ENCODE measurements at places on chromosomes 12 and 14. TPM values are rescaled to one million over a fixed set of nuclear protein-coding genes. Genes with fewer than 3 reads are reported as not detected.

GRCh38 chr12:15831315-15831978 is 42.3 kb upstream of the EPS8 start:
- no peak for DNase-seq

DNA sequence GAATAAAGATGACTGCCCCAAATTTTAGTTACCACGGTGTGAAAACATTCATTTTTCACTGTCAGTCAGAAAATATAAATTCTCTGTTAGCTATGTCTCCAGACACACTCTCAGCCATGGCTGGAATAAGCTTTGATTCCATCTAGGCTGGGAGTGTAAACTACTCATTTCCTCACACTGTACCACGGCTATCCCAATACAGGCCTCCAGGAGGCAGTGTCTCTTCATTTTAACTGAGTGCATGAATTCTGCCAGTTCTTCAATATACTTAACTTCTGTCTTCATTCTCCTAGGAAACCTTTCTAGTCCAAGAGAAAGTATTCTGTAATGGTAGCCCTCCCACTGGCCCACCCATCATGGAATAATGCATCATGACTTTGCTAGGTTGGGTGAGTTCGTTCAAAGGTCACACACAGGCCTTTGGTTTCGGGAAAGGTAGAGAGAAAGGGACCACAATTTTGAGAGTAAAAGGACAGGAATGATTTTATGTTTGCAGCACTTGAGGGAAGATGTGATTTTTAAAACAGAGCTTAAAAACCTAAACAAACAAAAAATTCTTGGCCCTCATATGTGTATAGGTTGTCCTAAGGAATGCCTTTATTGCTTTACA is 381.1 kb downstream of the SEC23A start:
- no peak for DNase-seq

DNA sequence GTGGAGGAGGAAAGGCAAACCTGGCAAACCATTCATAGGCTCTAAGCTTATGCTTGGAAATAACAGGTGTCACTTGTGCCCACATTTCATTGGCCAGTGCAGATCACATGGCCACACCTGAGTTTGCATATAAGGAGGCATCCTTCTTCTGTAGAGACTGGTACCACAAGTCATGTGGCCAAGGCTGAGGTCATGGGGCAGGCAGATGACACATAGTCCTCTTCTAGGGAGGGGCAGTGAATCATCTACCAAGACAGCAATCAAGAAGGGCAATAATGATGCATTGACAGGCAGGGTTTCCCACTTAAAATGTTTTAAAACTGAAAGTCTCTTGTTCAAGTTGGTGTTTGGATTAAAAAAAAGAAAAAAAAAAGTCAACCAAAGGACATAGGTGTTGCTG is 77.3 kb downstream of the DAAM1 start:
- no peak for DNase-seq

- DNase-seq: no peak
Measured at GRCh38 chr14:57470909-57471308, 22.7 kb downstream of the CCDC198 start.

- no peak for DNase-seq
Measured at GRCh38 chr14:76106188-76106587, 45.5 kb upstream of the GPATCH2L start.

The CDKN3 gene
- 33.8 TPM for total RNA-seq

The HVCN1 gene
- total RNA-seq: 20.2 TPM
